ENCODE measurements at places on chromosomes 7 and 10.

DNA sequence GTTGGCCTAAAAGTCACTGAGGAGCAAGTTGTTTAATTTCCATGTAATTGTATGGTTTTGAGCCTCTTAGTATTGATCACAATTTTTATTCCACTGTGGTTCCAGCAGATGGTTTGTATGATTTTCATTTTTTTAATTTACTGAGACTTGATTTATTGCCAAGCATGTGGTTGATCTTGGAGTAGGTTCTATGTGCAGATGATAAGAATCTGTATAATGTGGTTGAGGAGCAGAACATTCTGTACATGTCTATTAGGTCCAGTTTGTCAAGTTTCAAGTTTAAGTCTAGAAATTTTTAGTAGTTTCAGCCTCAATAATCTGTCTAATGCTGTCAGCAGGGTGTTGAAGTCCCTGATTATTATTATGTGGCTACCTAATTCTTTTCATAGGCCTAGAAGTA is 22.7 kb upstream of the ZWINT start:
- DNase-seq: no peak

- DNase-seq: no peak
Measured at GRCh38 chr7:132654150-132654549, 77.9 kb upstream of the PLXNA4 start.

- no peak for DNase-seq
Measured at GRCh38 chr7:5681979-5682546, 99.4 kb downstream of the RNF216 start.

DNA sequence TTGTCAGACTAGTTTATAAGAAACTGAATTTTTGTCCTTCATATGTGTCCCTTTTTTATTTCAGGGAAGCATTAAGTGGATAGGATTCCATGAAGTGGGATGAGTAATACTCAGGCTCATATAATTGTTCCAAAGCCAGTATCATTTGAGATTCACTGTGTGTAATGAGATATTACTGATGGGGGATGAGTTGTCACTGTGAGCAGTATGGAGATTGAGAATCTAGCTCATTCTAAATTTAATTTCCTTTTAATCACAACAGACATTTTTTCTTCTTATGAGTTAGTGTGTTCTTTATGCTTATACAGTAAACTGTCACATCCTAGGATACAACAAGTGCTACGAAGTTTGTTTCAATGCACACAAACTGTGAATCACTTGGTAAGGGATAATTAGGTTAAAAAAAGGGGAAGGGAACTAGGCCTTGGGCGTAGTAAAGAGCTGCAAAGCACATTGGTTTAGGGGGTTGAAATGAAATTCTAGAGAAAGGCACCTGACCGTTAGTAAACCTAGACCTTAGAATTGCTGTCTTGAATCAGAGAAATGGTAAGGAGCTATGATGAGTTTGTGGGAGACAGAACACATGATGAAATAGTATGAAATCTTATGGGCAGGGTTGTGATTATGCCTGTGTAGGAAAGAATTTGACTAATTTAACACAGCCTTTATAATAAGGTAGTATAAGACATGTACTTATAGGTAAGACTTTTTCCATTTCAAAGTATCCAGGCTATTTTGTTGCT is 153.4 kb downstream of the MLLT10 start:
- peak; percentile 55 for DNase-seq

- peak; percentile 31 for DNase-seq
Measured at GRCh38 chr7:31114593-31115343, 62.7 kb downstream of the ADCYAP1R1 start.

- peak; percentile 45 for DNase-seq
Measured at GRCh38 chr7:184294-185264, 7.8 kb upstream of the FAM20C start.

GRCh38 chr10:62577076-62577475 is 202.9 kb downstream of the ZNF365 start:
- no peak for DNase-seq

DNA sequence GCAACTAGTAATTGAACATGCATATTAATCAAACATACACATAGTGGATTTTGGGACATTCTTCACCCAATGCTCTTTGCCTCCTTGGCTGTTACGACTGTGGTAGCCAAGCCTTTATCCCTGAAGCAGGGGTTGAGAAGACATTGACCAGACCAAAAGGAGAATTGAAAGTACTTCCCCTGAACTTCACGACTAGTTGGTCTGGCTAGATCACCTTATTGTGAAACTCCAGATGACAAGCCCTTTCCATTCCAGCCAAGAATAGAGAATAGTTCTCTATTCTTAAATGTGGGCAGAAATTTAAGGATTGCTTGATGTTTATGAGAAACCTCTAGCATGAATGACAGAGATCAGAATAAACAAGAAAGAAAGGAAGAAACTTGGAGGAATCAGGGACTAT is 97.0 kb downstream of the LRMDA start:
- DNase-seq: no peak

- no peak for DNase-seq
Measured at GRCh38 chr10:4208499-4208898, 423.5 kb upstream of the KLF6 start.

GRCh38 chr10:25959540-25960232 is 25.7 kb downstream of the MYO3A start:
- DNase-seq: no peak

- DNase-seq: no peak
Measured at GRCh38 chr7:91407942-91408341, 143.7 kb downstream of the FZD1 start.

DNA sequence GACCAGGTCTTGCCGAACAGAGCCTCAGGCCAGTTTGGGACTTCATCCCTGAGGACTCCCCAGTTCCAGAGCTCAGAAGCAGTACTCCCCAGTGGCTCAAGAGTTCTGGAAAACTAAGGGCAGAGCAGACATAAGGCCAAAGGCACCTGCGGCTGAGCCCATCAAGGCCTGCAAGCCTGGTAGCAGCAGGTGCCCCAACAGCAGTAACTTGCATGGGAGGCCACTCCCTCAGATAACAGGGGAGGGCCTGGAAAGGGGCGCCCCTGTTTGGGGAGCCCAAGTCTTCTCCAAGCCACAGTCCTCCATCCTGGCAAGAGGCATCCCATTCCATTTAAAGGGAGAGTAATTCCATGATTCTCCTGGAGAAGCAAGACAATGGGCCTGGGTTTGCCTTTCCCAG is 13.0 kb downstream of the POLL start:
- DNase-seq: no peak

DNA sequence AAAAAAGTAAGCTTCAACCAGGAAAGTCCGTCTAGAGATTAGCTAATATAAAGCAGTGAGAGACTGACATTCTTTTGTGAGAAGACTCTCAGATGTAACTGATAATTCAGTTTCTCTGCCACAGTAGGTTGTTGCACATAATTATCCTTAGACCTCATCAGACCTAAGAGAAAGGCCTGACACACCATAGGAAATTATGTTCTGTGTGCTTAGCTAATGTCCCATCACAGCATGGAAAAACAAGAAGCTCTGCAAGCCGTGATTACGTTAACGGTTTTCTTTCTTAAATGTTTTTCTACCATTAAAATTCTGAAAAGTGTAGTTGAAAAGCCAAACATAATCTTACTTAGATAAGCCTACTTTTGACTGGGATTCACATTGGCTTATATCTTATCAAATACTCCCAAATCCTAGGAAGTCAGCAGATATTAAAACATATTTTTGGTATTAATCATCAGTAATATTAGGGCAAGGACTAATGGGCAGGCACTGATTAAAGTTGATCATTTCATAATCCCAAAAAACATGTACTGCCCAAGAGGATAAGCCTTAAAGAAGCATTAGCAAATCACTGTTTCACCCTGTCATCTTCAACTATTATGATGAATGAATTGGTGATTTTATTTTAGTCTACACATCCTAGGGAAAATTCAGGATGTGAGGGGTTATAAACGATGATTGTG is 5.2 kb downstream of the CSTF2T start:
- DNase-seq: no peak

DNA sequence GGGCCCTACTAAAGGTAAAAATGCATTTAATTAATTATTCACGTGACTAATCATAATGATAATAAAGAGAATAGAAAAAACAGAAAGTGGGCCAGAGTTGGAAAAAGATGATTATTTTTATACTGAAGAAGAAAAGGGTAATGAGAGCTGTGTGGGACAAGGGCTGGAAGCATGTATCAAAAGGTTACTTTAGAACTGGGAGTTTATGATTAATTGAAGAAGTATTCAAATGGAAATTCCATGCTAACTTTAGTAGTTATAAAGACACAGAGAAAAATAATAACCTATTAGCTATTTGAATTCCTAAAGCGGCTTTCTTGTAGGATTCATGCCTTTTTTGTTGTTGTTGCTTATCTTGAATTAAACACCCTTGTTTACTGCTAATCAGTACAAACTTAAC is 49.9 kb downstream of the MKX start:
- no peak for DNase-seq

DNA sequence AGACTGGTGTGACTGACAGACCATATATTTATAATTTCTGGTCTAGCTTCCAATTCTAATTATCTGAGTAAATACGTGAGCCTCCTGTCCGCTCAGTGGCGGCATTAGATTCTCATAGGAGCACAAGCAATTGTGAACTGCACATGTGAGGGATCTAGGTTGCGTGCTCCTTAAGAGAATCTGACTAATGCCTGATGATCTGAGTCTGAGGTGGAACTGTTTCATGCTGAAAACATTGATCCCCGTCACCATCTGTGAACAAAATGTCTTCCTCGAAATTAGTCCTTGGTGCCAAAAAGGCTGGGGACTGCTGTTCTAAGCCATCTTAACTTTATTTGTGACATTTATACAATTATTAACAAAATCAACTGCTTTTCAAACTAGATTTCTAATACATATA is 164.7 kb upstream of the MEOX2 start:
- no peak for DNase-seq

DNA sequence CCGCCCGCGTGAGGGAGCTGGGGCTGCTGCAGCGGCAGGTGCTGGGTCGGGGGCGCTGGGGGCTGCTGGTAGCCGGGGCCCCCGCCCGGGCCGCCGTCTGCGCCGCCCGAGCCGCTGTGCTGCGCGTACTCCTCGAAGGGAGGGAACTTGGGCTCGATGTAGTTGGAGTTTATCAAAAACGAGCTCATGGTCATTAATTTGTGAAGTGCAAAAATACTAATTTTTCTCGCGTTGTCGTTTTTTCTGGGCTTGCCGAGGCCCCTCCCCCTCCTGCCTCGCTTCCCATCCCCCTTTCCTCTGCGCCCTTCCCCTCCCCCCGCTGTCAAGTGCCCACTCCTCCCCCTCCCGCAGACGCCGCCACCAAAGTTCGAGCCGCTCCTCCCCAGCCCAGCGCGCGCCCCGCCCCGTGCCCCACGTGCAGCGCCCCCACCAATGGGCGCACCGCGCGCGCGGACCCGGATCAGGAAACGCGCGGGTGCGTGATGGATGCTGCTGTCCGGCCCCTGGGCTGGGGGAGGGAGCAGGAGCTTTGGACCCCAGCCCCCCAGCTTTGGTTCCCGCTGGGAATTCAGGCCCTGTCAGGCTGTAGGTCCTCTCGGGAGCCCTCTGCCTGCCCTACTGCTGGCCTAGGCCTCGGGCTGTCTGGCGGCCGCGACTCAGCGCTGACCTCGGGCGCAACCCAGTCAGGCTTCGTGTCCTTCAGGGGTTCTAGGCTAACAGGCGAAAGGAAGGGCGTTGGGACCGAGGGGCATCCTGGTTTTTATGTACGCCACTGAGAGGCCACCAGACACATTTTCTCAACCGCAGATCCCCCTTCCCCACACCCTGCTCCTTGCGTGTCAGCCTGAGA is at the start of gene HOXA4:
Gene HOXA4, minus strand, starts transcription at position 218 of the 850 bp plus-strand sequence. Its CDS starts 24 bp downstream, at position 194.
- peak; percentile 95 for DNase-seq

- no peak for DNase-seq
Measured at GRCh38 chr10:38038932-38039245, 28.4 kb downstream of the ZNF33A start.

DNA sequence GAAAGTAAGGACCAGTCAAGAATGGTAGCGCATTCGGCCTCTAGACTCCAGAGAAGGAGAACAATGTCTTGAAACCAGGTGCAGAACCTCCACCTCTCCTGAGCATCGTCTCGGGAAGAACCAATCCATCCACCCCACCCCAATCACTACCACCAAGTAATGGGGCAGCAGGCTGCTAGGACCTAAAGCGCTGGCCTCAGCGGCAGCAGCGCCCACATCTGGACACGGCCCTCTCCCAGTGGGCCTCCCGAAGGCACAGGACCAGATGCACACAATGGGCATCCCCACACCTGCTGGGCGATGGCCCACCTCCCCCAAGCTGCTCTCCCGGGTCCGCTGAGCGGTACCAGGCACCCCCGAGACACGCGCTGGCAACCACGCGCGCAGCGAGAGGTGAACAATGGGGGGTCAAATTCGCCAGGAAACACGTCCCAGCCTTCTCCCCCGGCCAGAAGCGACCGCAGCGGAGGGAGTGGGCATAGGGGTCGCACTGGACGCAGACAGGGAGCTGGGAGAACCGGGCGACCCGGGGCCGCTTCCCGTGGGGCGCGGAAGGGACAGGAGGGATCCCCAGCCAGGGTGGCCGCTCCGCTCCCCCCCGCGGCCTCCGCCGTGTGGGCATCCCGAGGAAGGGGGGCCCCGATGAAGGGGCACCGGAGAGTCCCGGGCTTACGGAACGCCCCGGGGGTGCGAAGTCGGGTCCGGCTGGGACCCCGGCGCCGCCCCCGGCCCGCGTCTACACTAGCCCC is 506 bp downstream of the CTTNBP2 start:
- peak; percentile 43 for DNase-seq

- no peak for DNase-seq
Measured at GRCh38 chr7:69696054-69696591, 97.8 kb downstream of the AUTS2 start.

DNA sequence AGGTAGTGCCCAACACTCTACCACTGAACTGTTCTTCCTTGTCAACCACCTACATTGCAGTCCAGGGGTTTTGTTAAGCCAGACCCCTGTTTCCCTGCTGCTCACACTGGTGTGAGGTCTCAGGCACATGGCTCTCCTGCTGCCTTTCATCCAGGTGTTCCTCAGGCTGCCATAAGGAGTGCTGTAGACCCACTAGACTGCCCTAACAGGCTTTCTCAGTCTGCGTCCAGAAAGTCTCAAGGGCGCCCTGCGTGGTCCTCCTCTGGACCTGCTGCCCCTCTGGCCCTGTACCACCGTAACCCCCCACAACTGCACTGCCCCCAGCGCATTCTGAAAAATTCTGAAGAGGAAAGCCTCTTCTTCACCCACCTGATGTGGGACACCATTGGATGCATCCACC is 225.7 kb upstream of the ANKRD30A start:
- no peak for DNase-seq

- no peak for DNase-seq
Measured at GRCh38 chr7:11552676-11553296, 279.2 kb downstream of the THSD7A start.

Measured in LHCN-M2 (cell line).